ENCODE measurements at places on chromosomes 1 and 21.

DNA sequence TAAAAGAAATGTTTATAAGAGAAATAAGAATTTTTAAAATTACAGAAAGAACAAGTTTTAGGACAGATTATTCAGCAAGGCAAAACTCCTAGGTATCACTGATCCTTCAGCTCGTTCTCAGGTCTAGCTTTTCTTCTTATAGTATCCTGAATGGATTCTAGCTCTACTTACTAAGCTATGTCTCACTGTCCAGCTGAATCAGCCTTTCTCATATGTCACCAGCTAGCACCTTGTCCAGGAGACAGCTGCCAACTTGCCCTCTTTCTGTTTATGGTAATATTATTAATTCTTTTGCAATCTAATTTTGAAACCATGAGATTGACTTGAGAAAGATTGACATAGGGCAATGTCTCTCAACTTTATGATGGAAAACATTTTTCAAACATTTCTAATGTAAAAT, 159.9 kb downstream of the LYPLAL1 start:
- no peak for DNase-seq

- no peak for DNase-seq
These were observed 9.0 kb upstream of the ARID1A start for GRCh38 chr1:26686795-26687194.

DNA sequence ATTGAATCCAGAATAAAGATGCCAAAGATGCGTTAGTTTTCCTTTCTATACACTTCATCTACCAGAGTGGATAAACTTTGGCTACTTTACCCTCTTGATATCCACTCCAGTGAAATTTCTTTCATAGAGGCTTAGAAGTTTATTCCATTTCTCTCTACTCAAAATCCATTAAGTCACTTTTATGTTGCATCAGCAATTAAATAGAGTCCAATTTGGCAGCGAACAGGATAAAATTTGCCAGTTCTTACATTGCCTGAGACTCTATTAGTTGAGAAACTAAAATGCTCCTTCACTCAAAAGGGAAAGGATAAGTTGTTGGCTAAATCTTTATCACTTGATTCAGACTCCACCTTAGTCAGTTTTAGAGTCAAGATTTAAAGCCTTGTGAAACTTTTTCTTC, 57.9 kb downstream of the ACBD6 start:
- no peak for DNase-seq

DNA sequence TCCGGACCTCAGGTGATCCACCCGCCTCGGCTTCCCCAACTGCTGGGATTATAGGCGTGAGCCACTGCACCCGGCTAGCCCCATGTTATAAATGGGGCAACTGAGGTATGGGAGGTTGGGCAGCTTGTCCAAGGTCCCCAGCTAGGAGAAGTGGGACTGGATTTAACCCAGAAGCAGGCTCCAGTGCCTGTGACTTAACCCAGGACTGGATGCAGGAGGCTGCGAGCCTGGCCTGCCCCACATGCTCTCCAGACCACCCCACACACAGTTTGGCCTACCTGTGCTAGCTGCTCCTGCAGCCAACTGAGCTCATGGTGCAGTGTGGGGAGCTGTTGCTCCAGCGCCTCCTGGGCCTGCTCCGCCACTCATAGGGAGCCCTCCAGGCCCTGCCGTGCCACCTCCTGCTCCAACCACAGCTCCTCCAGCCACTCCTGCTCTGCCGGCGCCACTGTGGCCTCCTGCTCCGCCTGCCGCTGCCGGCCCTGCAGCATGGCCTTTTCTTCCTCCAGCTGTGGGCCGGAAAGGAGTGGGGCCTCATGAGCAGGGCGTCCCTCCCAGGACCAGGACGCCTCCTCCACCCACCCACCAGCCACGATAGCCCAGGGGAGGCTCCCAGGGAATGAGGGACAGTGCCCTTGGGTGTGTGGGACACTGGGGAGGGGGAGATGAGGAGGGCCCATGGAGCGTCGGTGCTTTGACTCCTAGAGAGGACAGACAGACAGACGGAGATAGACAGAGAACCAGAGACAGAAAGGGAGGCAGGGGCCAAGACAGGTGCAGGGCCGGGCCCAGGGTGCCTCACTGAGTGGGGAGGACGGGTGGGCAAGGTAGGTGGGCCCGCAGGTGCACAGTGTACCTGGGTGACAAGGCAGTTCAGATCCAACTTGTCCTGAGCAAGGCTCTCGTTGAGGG, 12.4 kb upstream of the NBPF1 start:
- no peak for DNase-seq

DNA sequence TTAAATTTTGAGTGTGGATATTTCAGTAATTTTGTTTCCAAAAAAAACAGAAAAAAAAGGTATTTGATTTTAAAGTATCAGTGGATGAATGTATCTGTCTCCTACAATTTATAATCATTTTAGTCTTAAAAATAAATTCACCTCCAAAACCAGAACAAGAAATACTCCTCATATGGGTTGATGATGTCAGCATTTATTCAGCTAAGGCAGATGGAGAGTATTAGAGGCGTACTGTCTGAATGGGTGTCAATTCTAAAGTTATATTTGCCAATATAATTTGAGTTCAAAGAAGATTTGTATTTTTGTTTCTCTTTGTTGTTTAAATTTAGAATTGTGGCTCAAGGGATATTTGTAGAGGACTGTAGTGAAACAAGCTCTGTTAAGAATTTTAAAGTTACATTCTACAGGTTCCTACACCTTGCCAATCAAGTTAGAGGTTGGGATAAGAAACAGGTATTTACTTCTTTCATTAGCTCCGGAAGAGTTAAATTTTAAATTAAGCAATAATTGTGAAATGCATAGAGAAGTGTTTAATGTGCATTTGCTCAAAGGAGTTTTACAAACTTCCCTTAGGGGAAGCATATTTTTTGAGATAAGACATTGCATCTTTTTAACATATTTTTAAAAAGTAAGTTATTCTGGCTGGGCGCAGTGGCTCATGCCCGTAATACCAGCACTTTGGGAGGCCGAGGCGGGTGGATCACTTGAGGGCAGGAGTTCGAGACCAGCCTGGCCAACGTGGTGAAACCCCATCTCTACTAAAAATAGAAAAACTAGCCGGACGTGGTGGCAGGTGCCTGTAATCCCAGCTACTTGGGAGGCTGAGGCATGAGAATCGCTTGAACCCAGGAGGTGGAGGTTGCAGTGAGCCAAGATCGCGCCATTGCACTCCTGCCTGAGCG, 1.2 kb downstream of the PLA2G4A start:
- no peak for DNase-seq

- DNase-seq, result no peak
These were observed 51.5 kb upstream of the VAV3 start for GRCh38 chr1:108016451-108016920.

DNA sequence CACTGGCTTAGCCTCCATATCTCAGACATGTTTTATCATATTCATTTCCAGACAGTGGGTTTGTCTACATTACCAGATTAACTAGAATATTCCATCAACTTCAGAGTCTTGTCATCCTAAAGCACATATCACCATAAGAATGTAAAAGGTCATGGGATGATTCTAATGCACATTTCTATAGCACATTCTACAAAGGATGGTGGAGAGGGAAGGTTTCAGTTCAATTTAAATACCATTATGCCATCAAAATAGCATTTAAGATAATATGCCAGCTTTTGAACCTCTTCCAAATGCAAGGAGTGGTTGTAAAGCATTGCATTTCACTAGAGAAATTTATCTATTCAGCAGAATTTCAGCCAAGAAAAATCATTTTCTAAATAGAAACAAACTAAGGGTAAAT, 970.5 kb downstream of the TTLL7 start:
- no peak for DNase-seq

DNA sequence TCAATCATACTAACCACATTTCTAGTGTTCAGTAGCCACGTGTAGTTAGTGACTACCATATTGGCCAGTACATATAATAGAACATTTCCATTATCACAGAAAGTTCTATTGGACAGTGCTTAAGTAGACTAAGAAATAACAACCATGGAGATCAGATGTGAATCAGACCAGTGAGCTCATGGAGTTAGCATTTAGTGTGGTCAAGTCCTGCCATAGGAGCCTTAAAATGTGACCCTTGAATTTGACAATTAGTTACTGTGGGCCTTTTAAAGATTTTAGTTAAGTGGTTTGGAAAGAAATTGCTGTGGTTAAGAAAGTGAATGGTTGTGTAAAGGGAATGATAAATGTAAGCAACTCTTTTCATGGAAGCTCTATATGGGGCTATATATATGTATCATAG, 123.4 kb downstream of the POU2F1 start:
- DNase-seq, result no peak

DNA sequence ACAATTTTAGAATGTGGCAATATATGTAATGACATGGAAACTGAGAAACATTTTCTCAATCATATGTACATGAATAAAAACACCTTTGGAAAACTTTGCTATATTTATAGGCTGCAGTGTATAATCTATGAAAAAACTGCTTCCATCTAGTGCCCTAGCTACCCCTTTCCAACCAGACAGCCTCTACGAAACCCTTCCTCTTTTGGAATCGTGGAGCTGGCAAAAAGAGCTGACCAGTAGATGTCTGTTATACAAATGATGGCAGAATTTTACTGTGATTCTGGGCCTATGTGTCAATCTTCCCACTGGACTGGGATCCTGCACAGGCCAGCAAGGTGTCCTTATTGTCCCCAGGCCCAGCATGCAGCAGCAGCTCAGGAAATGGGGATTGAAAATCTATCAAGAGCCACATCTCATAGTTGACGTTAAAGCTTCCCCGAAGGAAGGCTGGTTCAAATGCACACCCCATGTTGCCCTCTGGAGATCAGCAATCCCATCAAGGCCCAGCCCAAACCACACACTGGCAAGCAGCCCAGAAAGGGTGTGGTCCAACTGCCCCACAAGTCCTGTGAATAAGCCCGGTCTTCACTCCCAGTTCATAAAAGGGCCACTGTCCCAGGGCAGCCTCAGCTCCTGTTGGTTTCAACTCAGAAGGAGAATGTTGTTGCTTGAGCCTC, 8.8 kb upstream of the FAM20B start:
- DNase-seq, result peak; percentile 73

DNA sequence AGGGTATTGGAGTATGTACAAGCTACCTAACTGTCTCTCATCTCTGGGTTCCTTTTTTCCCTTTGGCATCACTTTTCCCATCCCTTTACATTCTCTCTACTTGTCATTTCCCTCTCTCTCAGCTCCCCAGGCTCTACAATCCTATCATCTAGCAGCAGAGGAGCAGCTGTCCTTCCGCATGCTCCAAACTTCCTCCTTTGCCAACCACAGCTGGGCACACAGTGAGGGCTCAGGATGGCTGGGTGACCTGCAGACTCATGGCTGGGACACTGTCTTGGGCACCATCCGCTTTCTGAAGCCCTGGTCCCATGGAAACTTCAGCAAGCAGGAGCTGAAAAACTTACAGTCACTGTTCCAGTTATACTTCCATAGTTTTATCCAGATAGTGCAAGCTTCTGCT, 561 bp downstream of the CD1E start:
- no peak for DNase-seq

DNA sequence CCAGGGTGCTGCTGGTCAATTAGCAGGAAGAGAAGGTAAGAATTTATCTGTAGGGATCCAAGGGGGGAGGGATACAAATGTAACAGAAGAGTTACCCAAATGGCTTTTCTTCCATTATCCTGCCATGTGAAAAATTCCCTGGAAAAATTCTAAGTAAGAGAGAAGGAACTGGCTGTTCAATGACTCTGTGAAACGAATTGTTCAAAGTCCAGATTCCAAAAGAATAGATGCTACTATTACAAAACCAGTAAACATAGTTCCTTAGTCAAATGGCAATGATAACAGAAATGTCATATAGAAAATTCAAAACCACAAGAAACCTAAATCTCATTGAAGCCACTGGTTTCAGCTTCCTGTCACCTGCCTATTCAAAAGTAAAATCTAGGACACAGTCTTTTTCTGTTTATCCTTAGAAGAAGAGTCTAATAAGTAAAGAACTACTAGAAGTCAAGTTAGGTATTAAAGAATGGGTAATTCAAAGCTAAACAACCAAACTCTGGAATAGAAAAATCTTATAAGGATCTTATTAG, 102.6 kb downstream of the ZNF644 start:
- DNase-seq, result no peak

GRCh38 chr1:35641233-35641866, at the start of gene PSMB2:
PSMB2 (minus strand) TSS chr1:35641526; CDS start chr1:35641432, 94 bp downstream.
- peak; percentile 97 for DNase-seq

GRCh38 chr21:28338701-28339305, 653.9 kb downstream of the LTN1 start:
- no peak for DNase-seq

- no peak for DNase-seq
These were observed 1398.6 kb downstream of the MRPL39 start for GRCh38 chr21:24208562-24209260.

DNA sequence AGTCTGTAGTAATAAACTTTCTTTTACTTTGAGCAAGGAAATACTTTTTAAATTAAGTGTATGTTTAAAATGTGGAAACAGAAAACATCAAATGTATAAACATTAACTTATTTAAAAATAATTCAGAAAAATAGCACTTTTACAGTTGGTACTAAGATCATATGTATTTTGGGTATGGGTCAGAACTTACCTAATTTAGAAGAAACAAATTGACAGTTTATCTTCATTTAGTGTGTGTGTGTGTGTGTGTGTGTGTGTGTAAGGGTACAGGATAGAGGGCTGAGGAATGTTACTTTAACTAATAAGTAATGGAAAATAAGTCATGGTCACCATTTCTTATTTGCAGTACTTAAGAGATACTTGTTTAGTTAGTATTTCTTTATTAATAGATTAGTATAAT, 3.3 kb downstream of the MAN1A2 start:
- DNase-seq, result no peak

DNA sequence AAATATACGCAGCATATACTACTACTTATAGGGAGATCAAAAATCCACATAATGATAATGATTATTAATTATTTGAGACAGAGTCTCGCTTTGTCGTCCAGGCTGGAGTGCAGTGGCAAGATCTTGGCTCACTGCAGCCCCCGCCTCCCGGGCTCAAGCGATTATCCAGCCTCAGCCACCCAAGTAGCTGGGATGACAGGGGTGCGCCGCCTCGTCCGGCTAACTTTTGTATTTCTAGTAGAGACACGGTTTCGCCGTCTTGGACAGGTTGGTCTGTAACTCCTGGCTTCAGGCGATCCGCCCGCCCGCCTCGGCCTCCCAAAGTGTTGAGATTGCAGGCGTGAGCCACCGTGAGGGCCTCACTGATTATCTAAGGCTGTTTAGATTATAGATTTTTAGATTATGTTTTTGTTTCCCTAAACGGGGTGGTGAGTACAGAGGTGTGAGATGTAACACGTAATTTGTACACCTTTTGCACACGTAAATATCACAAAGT, 548 bp upstream of the SLC25A33 start:
- DNase-seq, result no peak
